ENCODE measurements at places on chromosomes 5 and 9.

GRCh38 chr5:172163346-172163745 lies 24.7 kb downstream of the STK10 start:
- no peak for DNase-seq

DNA sequence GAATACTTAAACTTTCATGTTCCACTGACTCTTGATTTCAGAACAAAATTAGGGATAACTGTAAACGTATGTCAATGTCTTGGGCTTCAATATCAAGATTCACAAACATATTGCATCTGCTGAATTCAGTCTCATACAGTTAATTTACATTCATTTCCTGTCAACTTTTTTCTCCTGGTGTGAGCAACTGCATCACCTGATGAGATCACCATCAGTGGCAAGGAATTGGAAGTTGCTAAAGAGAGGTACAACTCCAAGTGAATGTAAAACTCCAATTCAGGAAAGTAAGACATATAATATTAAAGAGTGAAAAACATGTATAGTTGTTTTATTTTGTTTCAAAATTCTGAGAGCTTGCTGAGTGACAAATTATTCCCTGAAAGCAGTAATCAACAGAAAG lies 1336.2 kb upstream of the C9orf72 start:
- DNase-seq, result no peak

GRCh38 chr5:21701317-21701716 lies 1151.8 kb downstream of the CDH12 start:
- DNase-seq, result no peak

DNA sequence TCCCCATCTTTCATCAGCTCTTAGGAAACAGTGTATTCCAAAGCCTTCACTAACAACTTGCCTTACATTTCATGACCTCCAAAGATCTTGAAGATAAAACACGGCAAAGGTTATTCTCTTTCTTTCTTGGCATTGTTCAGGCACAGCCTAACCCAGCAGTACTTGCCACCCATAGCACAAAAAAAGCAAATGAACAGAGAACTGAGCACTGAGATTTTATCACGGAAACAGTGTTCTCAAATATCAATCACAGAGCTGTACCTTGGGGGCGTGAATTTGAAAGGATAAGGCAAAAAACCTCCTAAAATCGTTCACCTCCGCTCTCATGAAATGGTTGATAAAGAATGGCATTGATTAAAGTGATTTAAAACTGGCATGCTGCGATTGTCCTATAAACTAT lies 16.9 kb upstream of the KCNV2 start:
- DNase-seq, result no peak

GRCh38 chr9:34318163-34318790 lies 10.8 kb downstream of the KIF24 start:
- DNase-seq, result no peak

- no peak for DNase-seq
These were observed 15.8 kb upstream of the TTC23L start for GRCh38 chr5:34822956-34823715.

GRCh38 chr5:159850160-159850559 lies 66.1 kb upstream of the ADRA1B start:
- no peak for DNase-seq

DNA sequence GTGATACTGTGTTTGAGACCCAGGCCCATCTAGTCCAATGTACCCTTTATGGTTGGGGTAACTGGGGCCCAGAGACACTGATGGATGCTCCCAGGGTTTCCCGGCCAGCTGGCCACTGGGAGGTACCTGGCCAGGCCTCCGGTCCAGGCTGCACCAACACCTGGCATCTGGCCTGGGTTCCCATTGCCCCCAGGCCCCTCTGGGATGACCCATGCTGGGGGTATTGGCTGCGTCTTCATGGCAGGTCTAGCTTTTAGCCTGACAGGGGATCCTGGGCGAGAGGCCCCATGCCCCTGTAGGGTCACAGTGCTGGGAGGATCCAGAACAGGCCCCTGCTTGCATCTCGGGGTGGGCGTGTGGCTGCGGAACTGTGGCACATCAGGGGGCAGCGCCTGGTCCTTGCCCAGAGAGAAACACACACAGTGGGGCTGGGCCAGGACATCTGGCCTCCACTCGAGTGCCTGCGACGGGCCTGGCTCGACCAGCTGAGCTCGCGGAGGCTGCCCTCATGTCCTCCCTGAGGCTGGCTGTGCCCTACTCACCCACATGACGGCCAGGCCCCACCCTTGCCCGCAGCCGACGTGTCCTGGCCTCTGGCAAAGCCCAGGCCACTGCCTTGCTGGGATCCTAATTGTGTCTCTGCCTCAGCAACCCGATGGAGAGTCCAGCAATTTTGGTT lies 21.5 kb upstream of the COL5A1 start:
- DNase-seq, result peak; percentile 44

DNA sequence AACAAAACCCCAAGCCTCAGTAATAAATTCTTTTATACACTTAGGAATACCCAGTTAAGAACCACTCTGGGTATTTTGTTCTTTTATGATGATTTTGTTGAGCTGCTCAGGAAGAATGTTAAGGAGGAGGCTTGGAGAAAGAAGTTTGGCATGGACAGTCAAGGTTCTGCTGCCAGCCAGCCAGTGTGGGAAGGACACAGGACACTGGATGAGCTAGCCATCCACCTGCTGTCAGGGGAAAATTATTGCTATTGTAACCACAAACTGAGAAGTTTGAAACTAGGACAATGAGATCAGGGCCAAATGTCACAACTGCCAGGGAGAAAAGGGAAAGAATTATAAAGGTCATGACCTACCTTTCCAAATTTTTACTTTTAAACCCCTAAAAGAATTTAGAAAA lies 25.9 kb upstream of the ADAMTSL1 start:
- no peak for DNase-seq

DNA sequence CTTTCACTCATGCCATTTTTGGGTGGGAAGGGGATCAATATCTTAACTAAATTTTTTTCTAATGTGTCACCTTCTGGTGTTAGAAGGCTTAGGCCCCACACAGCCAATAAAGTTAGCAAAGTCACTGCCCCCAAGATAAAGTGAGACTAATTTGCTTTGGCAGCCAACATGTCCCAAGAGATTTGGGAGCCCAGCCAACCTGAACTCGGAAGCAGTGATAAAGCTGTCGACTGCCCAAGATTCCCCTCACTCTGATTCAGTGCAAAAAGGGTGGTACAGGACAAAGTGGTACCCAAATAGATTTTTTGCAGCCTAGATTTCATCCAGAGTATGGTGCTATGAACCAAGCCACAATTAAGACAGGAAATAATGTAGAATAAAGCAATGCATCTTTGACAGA lies 572.5 kb upstream of the ARRDC3 start:
- DNase-seq, result no peak

- DNase-seq, result no peak
These were observed 86.3 kb upstream of the RPS23 start for GRCh38 chr5:82364497-82364896.

GRCh38 chr9:92976431-92976830 lies 29.1 kb downstream of the FGD3 start:
- DNase-seq, result no peak
